ENCODE measurements at places on chromosomes 12 and 14. TPM values are rescaled to one million over a fixed set of nuclear protein-coding genes. Genes with fewer than 3 reads are reported as not detected.

GRCh38 chr12:89454080-89454848, 70.3 kb downstream of the GALNT4 start:
- DNase-seq: no peak

The COPZ1 gene
- polyA plus RNA-seq: 156 TPM

GRCh38 chr14:30077946-30078345, 150.3 kb upstream of the PRKD1 start:
- DNase-seq: no peak

DNA sequence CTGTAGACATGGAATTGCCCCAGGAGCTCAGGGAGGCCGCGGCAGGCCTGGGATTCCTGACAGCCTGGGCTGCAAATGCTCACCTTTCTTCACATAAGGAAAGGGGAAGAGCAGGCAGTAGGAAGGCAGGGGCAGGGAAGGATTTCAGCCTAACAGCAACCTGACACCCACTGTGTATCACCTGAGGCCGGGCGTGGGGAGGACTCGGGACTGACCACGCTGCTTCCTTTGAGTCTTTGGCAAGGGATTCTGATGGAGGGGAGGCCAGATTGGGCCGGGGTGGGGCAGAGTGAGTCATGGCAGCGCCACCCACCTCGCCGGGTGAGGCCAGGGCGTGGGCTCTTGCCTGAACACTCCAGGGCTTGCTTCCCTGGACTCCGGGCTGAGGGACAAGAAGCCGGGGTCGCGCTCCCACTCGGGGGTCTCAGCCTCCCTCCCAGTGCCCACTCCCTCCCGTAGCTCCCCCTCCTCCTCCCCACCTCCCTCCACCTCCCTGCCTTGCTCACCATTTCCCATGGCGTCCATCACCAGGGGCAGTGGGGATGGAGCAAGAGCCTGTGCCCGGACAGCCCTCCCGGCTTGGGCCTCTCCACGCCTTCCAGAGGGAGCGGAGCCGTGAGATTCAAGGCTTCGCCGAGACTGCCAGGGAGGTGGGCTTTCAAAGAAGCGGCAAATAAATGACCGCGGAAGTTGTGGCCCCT, 247.9 kb upstream of the RTL1 start:
- no peak for DNase-seq

DNA sequence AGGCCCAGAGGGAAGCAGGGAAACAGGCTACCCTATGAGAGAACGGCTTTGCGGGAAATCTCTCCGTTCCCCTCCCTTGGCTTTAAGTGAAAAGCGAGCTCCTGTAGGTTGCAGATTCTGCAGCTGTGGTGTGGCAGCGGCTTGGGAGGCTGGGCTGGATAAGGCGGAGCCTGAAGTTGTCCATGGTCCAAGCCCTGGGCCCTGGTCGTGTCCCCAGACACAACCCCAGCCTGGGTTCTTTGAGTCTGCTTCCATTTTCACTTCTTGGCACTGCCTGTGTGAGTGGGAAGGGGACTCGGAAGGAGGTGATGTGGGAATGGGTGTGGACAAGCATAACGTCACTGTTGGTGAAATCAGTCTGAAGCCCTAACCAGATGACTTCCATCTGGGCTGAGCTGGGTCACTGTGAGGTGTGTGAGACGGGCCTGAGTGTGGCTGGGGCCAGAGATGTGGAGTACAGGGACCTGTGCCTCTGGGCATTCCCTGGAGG, 43.0 kb upstream of the CTDSP2 start:
- no peak for DNase-seq

All from SK-N-SH (cell line).